ENCODE measurements at places on chromosomes 7 and 10.

DNA sequence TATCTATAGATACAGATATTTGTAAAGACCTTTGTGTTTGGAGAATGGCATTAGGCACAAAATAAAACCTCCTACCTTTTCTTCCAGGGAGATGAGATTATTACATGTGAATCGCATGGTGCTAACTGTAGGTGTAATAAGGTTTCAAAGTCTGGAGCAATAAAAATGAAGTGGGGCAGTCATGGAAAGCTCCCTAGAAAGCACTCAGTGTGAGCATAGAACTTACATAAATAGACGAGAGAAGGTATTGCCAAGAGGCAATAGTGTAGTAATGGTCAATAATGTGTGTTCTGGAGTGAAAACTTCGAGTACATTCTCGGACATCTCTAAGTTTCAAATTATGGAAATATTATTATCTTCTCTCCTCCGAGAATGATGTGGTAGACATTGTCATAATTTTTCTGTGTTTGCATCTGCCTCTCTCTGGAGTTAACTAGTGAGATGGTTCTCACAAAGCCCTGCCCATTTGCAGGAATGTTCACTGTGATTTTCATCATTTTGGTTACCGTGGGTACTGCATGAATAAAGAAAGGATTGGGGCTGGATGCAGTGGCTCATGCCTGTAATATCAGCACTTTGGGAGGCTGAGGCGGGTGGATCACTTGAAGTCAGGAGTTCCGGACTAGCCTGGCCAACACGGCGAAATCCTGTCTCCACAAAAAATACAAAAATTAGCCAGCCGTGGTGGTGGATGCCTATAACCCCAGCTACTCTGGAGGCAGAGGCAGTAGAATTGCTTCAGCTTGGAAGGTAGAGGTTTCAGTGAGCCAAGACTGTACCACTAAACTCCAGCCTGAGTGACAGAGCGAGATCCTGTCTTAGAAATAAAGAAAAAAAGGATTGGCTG, 10.6 kb downstream of the VIM start:
- DNase-seq, result peak; percentile 55

DNA sequence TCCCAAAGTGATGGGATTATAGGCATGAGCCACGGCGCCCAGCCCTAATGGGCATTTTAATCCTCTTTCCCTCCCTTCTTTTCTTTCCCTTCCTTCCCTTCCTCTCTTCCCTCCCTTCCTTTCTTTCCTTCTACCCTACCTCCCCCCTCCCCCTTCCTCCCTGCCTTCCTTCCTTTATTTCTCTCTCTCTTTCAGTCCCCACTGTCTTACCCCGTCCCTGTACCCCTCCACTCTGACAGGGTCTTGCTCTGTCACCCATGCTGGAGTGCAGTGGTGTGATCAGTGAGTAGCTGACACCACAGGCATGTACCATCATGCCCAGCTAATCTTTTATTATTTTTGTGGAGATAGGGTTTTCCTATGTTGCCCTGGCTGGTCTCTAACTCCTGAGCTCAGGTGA, 24.2 kb downstream of the LCOR start:
- DNase-seq, result no peak

- DNase-seq, result peak; percentile 70
These were observed 5.3 kb upstream of the KCNIP2 start for GRCh38 chr10:101848894-101849351.

GRCh38 chr10:121098211-121098610, 247.0 kb downstream of the WDR11 start:
- DNase-seq, result no peak

GRCh38 chr7:45646207-45646821, 72.1 kb downstream of the ADCY1 start:
- no peak for DNase-seq

- no peak for DNase-seq
These were observed 184.9 kb downstream of the PTEN start for GRCh38 chr10:88048312-88048711.

GRCh38 chr7:56105508-56105907, 768 bp downstream of the CHCHD2 start:
- peak; percentile 59 for DNase-seq

GRCh38 chr10:125375210-125375609, 214.8 kb upstream of the CTBP2 start:
- no peak for DNase-seq

DNA sequence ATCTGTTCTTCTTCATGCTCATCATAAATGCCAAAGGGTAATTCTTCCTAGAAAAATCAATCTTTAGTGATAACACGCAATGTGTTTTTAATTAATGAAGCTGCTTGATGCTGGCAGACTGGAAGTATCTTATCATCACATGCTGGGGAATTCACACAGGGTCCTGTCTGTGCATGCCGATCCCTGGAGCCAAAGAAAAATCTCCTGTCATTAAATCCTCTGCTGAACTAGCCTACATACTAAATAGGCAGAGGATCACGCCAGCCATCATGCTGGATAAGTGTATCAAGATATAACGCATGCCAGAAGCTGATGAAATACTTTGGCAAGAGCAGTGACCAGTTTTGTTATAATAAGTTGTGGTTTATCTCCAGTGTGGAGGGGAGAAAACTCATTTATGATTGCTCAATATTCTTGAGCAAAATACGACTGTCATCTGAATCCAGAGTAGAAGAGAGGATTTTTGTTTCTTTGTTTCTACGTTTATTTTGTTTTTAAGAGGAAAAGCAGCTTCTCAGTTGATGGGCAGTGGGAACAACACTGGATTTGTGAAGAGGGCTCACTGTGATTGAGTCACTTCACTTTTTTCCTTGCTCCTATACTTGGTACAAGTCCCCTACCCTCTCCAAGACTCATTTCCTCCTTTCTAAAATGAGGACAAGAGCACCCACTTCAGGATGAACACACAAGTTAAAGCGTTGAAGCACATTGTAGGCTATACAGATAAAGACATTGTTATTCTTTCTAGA, 649.1 kb downstream of the TNS3 start:
- no peak for DNase-seq

- peak; percentile 82 for DNase-seq
These were observed 45.5 kb downstream of the DPYSL4 start for GRCh38 chr10:132232023-132232951.

DNA sequence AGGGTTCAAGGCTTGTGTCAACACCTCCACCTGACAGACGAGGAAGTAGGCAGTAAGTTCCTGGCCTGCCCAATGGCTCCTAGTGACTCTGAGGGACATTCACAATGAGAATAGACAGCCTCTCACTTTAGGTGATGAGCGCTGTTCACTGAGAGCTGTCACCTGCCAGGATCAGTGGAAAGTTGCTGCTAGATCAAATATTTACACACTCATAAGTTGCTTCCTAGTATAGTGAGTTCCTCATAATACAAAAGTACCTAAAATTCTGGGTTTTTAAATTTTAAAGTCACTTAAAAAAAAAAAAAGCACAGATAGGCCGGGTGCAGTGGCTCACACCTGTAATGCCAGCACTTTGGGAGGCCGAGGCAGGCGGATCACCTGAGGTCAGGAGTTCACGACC, 320.8 kb downstream of the PRPF18 start:
- DNase-seq, result no peak

DNA sequence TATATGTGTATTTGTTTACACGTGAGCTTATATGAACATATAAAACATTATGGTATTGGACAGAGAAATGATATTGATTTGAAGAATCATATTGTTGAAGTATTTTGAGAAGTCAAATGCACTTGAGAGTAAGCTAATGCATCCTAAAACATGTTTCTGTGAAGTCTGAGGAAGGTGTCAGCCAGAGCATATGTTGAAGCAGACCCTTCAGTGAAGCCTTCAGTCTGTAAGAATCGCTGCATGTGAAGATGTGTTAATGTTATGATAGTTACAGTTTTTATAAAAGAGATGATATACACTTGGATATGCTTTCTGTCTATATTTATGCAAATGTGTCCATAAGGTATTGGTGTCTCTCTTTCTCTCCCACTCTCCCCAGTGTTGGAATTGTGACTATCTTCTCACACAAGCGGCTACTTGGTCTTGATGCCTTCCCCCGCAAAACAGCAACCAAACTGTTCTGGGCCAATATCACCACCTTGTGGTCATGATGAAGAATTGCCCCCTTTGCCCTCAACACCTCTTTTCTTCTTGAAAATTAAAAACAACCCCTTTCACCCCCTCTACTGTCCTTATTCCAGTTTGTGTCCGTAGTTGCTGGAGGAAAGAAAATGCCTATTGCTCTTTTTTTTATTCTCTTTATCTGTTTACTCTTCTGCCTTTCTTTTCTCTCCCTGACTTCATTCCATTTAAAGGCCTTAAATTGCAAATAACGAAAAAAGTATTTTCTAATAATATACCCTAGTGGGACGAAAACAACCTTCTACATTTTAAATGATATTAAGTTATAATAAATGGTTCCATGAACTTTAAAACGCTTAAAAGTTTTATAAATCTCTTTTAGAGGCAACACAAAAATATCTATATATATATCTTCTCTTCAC, 64.9 kb downstream of the IKZF1 start:
- DNase-seq, result peak; percentile 72

DNA sequence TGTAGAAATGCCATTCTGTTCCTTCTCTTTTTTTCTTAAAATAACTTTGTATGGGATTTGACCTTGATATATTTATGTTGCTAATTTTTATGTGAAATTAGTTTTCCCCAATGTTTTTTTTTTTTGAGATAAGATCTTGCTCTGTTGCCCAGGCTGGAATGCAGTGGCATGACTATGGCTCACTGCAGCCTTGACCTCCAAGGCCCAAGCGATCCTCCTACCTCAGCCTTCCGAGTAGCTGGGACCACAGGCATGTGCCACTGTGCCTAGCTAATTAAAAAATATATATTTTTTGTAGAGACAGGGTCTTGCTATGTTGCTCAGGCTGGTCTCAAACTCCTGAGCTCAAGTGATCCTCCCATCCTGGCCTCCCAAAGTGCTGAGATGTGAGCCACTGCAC, 16.0 kb downstream of the VPS26A start:
- no peak for DNase-seq

GRCh38 chr10:89600041-89600440, 45.0 kb downstream of the PANK1 start:
- no peak for DNase-seq

- DNase-seq, result no peak
These were observed 3.1 kb upstream of the ETV1 start for GRCh38 chr7:13992596-13992964.

GRCh38 chr10:4607681-4608080, 218.3 kb upstream of the AKR1E2 start:
- no peak for DNase-seq

DNA sequence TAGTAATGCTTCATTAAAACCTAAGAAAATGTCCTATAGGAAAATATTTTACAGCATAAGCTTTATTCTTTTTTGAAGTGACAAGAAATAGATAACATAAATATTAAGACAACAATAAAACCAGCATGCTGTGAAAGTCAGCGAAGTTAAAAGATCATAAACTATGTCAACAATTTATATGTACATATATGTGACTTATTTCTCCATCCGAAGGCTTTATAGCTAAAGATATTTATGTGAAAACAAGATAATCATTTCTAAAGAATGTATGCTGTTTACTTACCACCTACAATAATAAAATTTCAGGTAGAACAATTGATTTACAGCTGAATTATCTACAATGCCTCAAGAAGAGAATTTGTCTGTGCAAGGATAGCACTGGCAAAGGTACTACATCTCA, 283.4 kb downstream of the CRPPA start:
- DNase-seq, result no peak

GRCh38 chr7:158284617-158285382, 302.8 kb downstream of the PTPRN2 start:
- no peak for DNase-seq

- DNase-seq, result no peak
These were observed 11.7 kb upstream of the OR9A2 start for GRCh38 chr7:143038635-143039034.

- peak; percentile 46 for DNase-seq
These were observed 201.7 kb upstream of the ADARB2 start for GRCh38 chr10:1939016-1939415.

DNA sequence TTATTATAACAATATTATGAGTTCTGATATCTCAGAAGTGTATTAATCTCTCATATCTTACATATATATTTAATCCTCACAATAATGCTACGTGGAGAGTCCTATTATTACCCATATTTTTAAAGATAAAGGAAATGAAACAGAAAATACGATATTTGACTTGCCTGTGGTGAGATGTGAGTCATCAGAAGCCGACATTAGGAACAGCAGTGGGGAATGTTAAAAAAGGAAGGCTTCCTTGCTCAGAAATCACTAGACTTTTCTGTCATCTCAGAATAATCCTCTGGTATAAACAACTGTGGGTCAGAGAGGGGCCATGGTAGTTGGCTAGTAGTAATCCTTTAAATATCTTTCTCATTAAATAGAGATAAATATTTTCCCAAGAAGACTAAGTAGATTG, 402.3 kb upstream of the PCDH15 start:
- DNase-seq, result no peak

DNA sequence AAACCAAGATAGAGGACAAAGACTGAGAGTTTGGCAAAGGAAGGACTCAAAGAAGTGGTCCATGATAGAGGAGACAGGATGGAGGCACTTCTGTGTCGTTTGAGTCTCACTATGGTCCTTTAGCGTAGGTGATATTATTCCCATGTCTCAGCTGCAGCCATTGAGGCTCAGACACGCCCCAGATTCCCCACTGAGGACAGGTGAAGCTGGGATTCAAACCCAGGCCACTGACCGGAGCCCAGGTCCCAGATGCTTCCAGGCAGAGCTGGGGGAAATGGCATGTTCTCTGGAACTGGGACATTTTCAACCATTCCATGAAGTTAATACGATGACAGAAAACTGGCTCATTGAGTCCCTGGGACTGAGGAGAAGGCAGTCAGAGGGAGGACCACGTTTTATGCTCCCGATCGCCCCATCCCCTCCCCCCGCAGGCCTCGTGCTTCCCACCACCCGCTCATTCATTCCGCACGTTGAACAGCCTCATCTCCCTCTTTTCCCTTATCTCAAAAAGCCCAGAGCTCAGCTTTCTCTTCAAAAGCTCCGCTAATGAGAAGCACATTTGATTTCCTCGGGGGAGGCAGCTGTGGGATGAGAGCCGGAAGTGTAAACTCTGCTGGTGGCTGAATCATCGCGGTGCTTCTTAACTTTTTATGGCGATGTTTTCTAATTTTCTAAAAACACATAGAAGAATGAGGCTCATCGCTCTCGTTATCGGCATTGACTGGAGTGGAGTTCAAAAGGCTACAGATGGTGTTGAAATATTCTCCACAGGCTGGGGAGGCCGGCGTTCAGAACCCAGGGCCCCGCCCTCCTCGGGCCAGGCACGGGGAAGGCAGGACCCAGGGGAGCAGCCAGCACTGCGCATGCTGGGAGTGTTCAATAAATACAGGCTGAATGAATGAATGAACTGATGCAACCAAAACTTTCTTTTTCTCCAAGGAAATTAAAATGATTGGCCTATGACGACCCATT, 64.0 kb downstream of the OAT start:
- peak; percentile 79 for DNase-seq

DNA sequence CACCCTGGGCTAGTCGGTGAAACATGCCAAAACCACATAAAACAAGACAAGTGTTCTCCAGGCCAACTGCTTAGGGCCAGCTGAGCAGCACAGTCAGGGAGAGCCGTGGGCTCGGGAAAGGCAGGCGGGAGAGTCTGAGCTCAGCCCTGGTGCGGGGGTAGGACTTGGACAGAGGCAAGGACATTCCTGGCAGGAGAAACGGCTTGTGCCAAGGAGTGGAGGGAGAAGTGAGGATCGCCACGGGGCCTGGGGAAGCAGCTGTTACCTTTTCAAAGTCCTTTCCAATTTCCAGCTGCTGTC, 4.2 kb downstream of the ELN start:
- no peak for DNase-seq

- DNase-seq, result no peak
These were observed 46.4 kb downstream of the CASD1 start for GRCh38 chr7:94556028-94556427.
